ENCODE measurements at places on chromosomes 13 and 19.

DNA sequence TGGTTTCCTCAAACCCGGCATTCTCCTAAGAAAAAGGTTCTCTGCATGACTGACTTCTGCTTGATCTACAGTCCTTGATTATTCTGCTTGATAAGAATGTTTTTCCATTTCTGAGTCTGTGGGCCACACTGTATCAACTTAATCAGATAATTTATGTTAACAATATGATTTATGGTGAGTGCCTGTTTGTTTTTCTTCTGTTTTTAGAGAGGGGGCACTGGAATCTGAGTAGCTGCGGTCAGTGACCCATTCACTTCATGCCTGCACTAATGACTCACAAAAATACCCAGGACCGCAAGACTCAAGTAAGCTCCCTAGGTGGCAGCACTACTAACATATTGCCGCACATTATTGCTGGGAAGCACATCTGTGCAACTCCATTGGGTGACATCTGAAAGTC, 542.3 kb upstream of the ATXN8OS start:
- DNase-seq, result no peak

DNA sequence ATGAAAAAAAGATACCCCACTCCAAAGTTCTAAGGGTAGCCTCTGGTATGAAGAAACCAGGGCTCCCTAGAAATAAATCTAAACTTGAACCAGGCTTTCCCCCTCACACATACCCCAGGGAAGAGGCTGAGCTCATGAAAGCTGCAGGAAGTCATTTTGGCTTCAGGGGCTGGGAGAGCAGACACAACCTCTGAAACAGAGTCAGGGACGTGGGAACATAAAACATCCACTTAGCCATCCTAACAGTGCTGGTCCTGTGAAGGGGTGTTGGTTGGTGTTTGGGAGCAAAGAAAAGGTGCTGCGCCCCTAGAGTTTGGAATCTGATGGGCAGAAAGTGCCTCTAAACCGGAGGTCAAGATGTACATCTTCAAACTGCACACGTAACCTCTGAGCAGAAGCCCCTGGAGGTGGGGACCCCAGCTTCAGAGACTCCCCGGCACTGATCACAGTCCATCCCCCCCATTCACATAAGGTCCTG, 15.8 kb downstream of the RAB3D start:
- no peak for DNase-seq

DNA sequence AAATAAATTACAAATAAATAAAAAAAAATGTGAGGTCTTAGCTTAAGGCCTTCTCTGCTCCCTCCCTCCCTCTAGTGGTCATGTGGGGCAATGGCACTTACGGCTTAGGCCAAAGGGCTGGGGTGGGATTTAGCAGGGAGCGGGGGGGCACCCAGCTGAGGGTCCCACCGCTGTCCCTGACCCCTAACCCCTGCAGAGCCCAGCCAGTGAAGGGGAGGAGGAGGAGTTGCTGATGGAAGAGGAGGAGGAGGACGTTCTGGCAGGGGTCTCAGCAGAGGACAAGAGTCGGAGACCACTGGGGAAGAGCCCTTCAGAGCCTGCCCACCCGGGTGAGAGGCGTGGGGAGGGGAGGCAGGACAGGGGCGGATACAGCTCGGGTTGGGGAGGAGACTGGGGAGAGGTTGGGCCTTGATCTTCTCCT, 9.3 kb downstream of the MPND start:
- DNase-seq, result no peak

DNA sequence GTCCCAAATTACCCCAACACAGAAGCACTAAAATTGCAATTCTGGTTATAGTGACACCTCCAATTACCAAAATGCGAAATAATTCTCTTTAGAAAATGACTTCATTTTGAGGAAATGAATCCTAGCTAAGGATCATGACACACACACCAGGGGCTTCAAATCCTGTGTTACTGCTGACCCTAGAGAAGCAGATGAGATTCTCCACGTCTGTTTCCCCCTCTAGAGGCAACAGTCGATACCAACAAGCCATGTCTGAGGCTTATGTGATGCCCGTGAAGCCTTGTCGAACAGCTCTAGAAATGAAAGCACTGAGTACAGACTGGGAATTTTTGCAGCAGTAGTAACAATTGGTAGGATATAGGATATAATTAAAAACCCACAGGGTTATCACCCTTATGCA, 153.6 kb upstream of the TMTC4 start:
- no peak for DNase-seq

DNA sequence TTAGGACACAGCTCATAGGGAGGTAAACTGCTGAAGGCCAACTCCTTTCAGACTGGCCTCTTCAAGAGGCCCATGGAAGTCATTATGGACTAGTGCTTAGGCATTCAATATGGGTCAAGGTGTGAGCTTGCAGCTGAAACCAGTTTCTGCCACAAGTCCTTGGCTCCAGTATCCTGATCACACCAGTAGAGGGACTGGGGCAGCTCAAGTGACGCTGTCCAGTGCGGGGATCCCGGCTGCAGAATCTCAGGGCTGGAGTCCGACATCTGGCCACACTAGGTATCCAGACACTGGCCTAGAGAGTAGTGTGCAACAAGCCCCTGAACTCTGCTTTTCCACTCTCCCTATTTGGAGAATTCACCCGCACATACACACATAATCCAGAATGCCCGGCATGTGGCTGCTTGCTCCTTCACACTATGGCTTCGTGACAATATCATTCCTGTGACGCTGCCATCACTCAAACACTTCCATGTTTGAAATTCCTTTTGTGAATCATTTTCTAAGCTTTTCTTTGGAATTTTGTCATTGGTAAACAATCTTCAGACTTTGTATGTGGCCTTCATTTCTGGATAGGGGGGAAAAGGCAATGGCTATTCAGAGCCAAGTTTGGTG, 425.1 kb downstream of the EFNB2 start:
- no peak for DNase-seq

GRCh38 chr13:76813000-76813691, 73.1 kb downstream of the KCTD12 start:
- no peak for DNase-seq

DNA sequence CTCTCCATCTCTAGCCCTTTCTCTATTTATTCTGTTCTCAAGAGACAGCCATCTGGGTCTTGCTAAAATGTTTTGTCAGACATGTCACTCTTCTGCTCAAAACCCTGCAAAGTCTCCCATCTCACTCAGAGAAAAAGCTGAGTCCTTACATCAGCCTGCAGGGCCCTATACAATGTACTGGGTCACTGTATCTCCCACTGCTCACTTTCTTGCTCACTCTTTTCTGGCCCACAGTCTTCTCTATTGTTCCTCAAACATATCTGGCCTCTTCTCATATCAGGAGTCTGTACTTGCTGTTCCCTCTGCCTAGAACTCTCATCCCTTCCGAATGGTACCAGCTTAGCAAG, 189.2 kb downstream of the ENOX1 start:
- DNase-seq, result no peak

DNA sequence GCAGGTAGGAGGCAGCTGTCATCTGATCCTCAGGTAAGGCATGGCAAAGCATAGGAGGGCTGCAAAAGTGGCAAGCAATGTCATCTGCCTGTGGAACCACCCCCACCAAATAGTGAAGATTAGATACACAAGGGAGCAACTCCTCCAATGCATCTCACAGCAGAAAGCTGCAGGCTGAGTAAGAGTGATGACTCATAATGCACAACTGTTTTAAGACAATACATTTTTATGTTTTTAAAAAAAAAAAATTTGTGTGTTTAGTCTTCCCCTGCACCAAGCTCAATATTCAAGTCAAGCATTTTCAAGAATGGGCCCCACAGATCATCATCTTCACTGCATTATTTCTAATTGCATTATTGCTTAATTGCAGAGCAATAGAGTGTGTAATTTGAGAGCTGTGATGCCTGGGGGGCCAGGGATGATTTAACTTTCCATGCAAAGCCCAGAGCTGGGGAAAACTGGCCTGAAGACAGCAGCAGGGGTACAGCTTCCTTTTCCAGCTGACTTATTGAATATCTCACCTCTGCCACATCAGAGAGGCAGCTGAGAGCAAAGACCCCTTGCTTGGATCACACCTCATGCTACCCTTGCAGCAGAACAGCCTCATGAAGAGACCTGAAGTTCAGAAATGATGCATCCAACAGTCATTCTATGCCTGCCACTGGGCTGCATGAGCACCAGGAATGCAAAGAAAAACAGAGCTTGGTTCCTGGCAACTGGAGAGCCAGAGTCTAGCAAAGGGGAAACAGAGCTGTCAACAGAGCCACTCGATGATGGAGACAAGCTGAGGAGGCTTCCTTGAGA, 22.7 kb upstream of the POP4 start:
- DNase-seq, result no peak

DNA sequence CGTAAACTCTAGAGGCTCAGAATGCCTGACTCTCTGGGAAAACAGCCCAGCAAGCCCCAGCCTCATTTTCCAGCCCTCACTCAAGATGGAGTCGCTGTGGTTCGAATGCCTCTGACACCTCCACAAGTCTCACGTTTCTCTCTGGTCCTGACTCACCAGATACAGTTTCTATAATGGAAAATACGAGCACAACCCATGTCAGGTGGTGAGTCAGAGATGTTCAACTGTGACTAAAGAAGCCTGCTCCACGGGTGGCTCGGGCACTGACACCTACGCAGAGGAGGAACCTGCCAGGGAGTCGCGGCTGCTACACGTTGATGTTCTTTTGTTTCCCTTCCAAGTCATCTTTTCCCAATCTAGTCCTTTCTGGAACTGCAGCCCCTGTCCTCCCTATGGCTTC, 87.1 kb upstream of the STK24 start:
- DNase-seq, result no peak

DNA sequence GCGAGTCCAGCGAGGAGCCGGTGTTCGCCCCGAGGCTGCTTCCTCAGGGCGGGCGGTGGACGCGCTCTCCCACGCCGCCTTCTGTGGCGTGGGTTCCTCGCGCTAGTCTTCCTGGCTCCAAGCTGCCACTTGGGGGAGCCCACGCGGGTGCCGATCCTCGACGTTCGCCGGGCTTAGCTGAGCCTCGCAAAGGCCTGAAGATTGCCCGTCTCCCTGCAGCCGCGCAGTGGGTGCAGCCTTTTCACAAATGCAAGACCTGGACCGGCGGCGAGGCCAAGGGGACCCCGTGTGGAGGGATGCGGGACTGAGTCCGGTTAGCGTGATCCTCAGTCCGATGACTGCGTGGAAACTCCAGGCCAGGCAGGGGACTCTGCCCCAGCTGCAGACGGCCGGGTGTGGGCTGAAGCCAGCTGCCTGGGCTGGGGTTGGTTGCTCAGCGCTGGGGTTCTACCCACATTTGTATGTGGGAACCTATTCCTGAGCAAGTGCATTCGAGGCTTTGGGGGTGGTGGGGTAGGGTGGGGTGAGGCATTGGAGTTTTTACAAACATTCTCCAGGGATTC, 16.6 kb upstream of the LRP3 start:
- no peak for DNase-seq

GRCh38 chr13:25602176-25602575, 230.4 kb downstream of the ATP8A2 start:
- DNase-seq, result no peak

DNA sequence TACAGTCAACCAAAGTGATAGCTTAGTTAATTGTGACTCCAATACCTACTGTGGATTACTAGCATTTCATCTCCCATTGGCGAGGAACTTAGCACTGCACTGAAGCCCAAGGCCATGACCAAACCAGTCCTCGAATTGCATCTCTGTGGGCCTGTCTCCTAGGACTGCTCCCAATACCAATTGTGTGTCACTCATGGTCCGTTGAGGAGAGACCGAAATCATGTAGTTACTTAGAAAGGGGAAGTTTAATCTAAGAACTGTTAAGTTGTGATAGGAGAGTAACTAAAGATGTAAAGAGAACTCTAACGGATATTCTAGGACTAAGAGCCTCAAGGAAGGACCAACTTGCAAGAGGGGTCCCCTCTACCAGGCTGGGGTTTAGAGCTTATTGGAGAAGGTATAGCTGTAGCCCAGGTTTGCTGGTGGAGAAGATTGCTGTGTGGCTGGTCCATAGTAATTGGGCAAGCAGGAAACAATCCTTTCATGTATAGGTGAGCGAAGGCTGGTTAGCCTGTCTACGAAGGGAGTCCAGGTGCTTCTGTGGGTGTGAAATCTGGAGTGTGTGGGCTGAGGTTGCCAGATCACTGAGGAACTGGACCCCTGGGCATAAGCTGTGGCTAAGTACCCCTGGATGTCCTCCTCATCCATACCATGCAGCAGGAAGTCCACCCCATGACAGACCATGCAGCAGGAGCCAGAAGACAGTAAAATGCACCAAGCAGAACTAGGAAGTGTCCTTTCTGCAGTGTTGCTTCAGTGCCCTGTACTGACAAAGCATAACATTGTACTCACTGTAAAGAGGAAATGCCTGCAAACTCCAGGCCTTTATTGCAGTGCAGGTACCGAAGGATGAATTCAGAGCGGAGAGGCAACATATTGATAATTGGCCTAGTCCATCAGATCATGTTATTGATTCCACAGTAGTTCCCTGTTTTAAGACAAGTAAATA, 30.8 kb downstream of the DNAJC3 start:
- DNase-seq, result no peak

- peak; percentile 52 for DNase-seq
These were observed 1.8 kb downstream of the MBNL2 start for GRCh38 chr13:97223711-97224541.

- no peak for DNase-seq
These were observed 1534.6 kb upstream of the MIR17HG start for GRCh38 chr13:89812856-89813255.

DNA sequence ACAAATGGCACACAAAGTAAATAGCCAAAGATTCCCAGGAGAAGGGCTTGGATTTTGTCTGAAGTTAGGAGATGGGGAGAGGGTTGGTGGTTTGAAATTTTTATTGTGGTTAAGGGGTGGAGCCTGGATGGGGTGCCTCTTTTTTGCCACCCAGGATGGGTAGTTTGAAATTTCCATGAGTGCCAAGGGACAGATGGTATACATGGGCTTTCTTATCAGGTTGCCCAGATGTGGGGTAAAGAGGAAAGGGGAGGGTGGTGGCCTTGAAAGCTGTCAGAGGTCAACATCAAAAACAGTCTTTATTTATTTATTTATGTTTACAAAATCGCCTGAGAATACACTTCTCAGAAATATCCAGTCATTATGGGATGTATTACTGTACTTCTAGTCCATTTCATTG, 46.2 kb downstream of the LMO7 start:
- DNase-seq, result no peak

GRCh38 chr19:16315825-16316505, 8.7 kb upstream of the KLF2 start:
- no peak for DNase-seq

- no peak for DNase-seq
These were observed 82.8 kb upstream of the MTIF3 start for GRCh38 chr13:27533155-27533643.

DNA sequence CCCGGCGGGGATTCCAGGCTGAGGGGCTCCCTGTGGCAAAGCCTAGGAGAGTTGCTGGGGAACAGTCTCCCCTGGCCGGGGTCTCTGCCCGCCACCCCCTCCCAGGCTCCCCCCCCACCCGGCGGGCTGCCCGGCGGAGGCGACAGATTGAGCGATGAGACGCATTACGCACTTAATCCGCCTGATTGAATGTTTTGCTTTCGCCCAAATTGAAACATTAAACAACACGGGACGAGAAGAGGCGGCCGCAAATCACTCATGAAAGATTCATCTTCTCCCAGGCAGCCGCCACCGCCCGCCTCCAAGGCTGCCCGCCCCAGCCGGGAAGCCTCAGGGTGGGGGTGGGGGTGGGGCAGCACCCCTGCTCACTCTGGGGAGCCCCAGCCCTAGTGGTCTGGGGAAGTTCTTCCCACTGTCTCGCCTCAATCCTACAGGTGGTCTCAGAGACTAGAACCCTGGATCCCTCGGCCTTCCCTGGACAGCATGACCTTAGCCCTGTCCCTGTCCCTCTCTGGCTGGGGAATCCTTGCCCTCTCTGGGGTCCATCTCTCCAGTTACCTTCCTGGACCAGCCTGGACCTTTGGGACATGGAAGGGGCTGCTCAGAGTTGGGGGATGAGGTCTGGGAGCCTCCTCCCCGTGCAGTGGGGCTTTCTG, 7.6 kb upstream of the ERFL start:
- DNase-seq, result no peak

- DNase-seq, result peak; percentile 21
These were observed 89.5 kb upstream of the RFC3 start for GRCh38 chr13:33728271-33729037.

Measured in keratinocyte (primary cell).